ACHN (cell line): ENCODE measurements at places on chromosomes 6 and 20.

DNA sequence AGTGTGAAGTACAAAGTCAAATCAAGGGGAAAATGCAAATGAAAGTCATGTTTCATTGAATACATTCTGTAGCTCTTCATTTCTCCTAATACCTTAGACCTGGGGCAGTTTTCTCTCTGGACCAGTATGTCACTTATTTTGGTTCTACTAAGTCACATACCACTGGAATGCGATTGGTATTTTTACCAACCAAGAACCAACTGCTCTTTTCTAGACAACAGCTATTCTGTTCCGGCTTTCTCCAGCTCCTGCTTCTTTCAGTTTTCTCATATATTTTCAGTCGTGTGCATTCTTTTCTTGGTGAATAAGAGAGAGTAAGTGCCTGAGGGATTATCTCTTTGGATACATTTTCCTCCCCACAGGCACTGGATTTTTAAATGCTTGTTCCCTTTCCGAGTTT lies 39.2 kb upstream of the SPACA1 start:
- peak; percentile 54 for DNase-seq

GRCh38 chr20:47610945-47611250 lies 109.2 kb downstream of the NCOA3 start:
- no peak for DNase-seq

DNA sequence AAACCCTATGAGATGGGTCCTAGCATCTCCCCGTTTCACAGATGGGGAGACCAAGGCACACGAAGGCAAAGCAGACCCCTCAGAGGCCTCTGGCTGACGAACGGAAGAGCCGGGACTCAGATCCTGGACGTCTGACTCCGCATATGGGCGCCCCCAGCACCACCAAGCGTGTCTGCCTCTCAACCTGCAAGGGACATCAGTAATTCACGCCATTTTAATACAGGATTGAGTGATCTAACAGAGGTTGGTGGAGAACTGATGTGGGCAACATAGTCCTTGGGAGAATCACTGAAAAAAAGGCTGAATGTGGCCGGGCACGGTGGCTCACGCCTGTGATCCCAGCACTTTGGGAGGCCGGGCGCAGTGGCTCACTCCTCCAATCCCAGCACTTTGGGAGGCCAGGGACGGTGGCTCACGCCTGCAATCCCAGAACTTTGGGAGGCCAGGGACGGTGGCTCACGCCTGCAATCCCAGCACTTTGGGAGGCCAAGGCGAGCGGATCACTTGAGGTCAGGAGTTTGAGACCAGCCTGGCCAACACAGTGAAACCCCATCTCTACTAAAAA lies 206.6 kb downstream of the DLL1 start:
- DNase-seq: no peak

GRCh38 chr6:75386050-75386770 lies 101.6 kb upstream of the TMEM30A start:
- DNase-seq: no peak

DNA sequence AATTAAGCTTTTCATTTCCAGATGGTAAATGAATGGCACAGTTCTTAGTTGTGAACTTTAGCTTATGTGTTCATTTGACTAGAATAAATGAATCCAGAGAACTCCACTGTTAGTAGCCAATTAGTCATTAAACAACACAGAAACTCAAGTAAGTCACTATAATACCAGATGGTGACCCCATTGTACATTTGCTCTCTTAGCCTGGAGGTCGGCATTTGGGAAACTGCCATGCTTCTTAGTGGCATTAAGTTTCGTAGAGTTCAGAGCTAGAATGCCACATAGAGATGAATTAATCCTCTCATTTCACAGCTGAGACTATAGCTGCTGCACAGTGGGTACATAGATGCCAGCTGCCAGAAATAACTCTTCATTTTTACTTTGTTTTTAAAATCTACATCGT lies 10.8 kb upstream of the DTNBP1 start:
- DNase-seq: no peak

DNA sequence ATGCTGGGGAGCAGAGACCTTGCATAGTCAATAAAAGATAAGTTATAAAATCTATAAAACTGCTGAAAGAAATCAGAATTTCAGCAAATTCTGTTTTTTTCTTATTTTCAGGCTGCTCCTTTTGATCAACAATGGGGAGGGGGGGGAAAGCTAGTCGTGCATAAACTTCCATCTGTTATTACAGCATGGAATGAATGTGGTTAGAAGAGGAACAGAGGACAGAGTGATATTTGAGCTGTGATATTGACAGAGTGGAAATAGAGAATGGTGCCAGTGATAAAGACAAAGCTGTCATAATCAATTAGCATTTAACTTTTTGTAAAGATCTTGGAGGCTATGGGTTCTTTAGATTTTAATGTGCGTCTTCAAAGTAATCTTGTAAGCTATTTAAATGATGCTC lies 43.4 kb upstream of the QKI start:
- no peak for DNase-seq
